Stimulated activated CD8-positive, alpha-beta memory T cell treated with anti-CD3 and anti-CD28 coated beads, Interleukin-2, amount 100 ng/mL, for 1 hour (primary cell): ENCODE measurements at places on chromosomes 13 and 19.

DNA sequence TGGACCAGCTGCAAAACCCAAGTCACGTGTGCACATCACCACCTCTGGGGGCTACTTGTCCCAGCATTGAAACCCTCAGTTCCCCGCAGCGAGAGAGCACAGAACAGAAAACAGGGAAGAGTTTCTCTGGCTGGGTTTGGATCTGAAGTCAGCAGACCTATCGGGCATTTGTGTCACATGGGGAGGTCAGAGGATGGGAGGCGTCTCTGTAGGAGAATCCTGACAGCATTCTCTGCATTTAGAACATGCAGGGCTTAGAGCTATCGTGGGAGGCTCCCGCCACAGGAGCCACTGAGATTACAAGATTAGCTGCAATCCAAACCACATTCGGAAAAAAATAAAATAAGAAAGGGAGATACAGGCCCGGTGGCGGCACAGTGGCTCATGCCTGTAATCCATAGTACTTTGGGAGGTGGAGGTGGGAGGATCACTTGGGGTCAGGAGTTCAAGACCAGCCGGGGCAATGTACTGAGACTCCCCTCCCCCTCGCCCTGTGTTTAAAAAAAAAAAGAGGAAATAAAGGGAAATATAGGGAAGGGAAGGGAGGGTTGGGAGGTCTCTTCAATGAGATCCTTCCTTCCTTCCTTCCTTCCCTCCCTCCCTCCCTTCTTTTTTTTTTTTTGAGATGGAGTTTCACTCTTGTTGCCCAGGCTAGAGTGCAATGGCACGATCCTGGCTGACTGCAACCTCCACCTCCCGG, 2.9 kb upstream of the TLE6 start:
- DNase-seq = no peak

DNA sequence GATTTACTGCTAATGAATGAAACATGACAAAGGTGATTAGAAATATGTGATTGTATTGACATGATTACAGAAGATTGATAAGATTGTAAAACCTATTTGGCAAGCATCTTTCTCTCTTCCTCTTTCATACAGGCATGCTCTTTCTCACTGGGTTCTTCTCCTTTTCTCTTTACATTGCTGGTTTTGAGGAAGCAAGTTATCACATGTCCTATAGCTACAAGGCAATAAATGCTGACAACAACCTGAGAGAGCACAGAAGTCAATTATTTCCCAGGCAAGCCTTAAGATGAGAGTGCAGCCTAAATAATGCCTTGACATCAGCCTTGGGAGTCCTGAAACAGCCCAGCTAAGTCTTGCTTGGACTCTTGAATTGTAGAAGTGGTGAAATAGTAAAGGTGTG, 875.0 kb downstream of the SLITRK1 start:
- no peak for DNase-seq

DNA sequence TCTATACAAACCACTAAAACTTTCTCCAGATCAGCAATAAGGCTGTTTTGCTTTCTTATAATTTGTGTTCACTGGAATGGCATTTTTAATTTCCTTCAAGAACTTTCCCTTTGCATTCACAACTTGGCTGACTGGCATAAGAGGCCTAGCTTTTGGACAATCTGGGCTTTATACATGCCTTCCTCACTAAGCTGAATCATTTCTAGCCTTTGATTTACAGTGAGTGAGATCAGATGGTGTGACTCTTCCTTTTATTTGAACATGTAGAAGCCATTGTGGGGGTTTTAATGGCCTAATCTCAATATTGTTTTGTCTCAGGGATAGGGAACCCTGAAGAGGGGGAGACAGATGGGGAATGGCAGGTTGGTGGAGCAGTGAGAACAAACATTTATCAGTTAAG, 82.7 kb downstream of the FOXO1 start:
- DNase-seq = no peak

DNA sequence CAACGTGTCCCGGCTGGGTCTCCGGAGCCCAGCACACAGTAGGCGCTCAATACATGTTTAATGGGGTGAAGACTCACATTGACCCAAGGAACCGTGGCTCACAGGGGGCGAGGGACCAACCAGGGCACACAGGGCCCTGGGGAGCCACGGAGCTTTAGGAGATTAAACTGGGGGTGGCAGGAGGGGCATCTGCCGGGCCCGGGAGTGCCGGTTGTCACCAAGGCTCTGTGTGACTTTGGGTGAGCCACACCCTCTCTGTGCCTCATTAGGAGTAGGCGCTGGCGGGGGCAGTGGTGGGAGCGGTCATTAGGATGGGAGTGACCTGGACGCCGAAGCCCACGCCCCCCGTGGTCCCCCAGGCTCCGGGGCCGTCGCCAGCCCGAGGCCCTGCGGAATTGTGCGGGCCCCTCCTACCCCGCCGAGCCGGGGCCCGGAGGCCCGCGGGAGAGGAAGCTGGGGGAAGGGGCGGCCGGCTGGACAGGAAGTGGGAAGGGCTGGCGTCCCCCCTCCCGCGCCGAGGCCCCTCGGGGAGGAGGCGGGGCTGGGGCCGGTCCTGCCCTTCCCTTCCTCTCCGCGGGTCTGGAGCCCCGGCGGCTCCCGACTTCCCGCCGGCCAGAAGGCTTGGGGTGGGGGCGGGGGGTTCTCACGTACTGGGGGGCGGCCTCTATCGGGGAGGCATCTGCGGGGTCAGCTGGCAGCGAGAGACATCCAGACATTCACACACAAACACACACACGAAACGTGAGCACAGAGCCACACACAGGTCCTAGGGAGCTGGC, 1.8 kb upstream of the SSBP4 start:
- no peak for DNase-seq

DNA sequence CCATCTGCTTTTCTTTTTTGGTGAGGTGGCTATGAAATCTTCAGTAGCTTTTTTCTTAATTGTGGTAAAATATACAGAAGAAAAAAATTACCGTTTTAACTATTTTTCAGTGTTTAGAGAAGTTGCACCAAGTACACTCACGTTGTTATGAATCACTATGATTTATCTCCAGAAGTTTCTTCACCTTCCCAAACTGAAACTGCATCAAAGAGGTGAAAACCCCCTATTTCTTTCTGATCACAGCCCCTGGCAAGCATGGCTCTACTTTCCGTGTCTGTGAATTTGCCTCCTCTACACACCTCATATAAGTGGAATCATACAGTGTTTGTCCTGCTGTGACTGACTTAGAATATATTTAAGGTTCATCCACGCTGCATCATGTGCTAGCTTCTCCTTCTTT, 15.6 kb upstream of the SIGLEC10 start:
- DNase-seq = no peak

DNA sequence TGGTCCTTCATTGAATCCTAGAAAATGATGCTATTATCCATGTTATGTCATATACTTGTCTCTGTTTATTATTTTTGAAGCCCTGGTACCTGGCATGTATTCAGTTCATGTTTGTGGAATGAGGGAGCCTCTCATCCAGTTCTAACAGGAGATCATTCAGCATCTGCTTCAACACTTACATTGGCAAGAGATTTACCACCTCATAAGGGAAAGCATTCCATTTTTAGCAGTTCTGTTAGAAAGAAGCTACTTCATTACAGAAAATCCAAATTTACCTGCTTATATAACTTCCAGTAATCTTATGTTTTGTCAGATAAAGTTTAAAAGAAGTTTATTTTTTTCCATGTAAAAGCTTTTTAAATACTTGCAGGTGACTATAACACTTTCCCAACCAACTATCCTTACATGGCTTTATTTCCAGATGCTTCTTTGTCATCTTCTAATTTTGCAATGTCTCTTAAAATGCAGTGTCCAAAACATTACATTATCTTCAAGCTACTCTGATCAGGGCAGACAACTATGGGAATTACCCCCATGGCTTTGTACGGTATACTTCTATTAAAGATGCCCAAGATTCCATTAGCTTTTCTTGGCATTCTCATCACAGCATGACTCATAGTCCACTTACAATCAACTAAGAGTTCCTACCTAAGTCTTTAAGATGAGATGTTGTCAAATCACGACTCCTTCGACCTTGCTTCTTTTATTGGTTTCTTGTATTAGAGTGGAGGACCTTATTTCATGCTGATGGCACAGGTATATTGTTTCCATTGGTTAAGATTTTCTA, 262.1 kb downstream of the PCDH9 start:
- DNase-seq = no peak

GRCh38 chr13:23433171-23434153, at the start of gene SACS:
TSS of gene SACS (minus strand) at chr13:23433702. CDS start at chr13:23411239, 22,463 bp downstream.
- no peak for DNase-seq

GRCh38 chr19:18507021-18507726, 14.7 kb downstream of the ELL start:
- DNase-seq = no peak

GRCh38 chr13:84570831-84571230, 688.6 kb upstream of the SLITRK1 start:
- DNase-seq = no peak

GRCh38 chr19:3736106-3736724, 25.3 kb downstream of the APBA3 start:
- DNase-seq = no peak

GRCh38 chr13:93472296-93472695, 245.7 kb downstream of the GPC6 start:
- DNase-seq = no peak

GRCh38 chr13:33771296-33771695, 46.7 kb upstream of the RFC3 start:
- no peak for DNase-seq

- no peak for DNase-seq
Observed at GRCh38 chr19:42355896-42356295, 30.5 kb downstream of the MEGF8 start.

- no peak for DNase-seq
Observed at GRCh38 chr13:113545455-113545930, 39.1 kb upstream of the TFDP1 start.

DNA sequence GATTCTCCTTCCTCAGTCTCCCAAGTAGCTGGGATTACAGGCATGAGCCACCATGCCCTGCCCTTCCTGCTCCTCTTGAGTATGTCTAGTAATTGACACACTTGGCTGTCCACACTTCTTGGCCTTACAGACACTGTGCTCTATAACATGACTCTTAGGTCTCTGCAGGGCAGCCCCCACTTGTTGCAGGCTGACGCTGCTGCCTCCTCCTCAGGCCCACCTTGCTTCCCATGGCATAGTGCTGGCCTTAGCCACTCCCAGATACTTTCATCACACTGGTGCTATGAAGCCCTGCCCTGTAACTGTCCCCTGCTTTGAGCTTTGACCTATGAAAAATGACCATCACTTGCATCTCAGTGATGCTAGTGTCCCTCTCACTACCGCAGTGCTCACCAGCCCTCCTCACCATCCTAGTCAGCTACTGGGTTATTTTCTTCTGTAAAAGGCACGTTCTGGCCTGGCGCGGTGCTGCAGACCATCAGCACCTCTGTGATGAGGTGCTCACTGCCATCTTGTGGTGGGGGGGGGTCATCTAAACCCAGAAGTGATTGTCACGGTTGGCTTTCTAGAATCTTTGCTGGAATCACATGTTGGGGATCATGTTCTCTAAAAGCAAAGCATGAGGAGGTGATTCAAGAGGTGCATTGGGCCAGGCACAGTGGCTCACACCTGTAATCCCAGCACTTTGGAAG, 9.8 kb downstream of the ERICH4 start:
- no peak for DNase-seq

- no peak for DNase-seq
Observed at GRCh38 chr13:107803822-107804495, 411.4 kb downstream of the LIG4 start.

DNA sequence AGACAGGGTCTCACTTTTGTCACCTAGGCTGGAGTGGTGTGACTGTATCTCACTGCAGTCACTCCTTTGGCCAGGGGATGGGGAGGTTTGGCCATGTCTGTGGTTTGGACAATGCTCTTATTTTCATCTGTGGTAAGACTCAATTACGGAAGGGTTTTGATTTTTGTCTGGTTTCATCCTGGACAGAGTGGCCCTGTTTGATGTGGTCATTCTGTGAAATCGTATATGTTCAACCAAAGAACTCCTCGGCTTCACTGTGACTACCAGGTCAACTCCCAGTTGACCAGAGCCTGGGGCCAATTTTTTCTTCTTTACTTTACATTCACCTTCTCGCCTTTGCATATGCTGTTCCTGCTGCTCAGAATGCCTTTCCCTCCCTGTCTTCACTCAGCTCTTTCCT, 6.8 kb upstream of the CCDC124 start:
- no peak for DNase-seq

DNA sequence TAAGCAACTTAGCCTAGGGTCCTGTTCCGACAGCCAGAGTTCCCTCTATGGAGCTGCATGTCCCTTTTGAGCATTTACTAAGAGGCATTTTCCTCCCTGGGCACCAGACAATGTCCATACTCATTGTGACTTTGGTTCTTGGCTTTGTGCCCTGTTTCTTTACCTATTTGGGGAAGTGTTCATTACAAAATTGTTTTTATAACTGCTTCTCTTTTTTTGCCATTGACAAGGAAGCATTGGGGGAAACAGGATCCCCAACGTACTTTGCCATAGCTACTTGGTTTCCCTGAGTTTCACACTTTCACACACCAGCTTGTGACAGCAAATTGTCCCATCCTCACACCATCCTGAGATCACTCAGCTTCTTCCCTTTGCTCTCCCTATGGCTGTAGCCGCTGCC, 81.1 kb upstream of the SIAH3 start:
- DNase-seq = no peak

DNA sequence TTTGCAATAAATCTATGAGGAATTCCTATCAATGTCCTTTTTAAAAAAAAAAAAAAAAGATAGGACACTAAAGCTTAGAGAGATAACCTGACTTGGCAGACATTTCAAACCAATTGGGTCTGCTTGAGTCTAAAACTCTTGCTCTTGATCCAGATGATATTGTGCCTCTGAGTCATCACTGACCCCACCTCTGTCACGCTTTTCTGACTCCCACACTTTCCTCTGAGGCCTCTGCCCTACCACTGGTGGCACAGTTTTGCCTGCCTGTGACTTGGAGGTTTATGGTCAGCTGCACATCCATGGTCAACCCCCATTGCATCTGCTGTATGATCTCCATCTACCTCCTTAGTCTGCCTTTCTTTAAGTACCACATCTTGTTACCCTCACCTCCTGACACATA, 328.7 kb downstream of the SPRY2 start:
- no peak for DNase-seq

DNA sequence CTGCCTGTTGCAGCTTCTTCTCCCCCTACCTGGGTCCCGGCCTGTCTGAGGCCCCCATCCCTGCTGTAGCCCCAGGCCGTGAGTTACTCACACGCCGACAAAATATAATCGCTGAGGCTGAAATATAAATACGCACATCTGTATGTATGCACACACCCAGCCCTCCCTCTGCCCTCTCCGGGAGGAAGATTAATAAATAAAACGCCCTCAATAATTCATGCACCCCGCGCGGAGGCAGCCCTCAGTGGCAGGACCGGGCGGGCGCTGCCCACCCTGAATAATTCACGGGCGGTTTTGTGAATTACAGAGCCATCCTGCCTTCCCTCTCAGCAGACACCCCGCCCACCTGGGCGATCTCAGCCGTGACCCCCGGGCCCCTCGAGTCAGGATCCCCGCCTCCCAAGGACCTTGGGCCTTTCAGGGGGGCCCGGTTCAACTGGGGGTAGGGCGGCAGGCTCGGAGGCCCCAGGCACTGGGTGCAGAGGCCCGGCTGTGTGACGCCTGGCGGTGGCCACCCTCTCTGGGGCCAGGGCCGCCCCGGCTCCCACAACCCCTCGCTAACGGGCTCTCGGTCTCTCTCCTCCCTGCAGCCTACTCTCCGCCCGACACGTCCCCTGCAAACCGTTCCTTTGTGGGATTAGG, 24.2 kb downstream of the SMIM24 start:
- DNase-seq = no peak
